NCI-H2081 treated with DMSO at 0.1 percent for 48 hours (cell line): ENCODE measurements at places on chromosomes 2 and 18.

DNA sequence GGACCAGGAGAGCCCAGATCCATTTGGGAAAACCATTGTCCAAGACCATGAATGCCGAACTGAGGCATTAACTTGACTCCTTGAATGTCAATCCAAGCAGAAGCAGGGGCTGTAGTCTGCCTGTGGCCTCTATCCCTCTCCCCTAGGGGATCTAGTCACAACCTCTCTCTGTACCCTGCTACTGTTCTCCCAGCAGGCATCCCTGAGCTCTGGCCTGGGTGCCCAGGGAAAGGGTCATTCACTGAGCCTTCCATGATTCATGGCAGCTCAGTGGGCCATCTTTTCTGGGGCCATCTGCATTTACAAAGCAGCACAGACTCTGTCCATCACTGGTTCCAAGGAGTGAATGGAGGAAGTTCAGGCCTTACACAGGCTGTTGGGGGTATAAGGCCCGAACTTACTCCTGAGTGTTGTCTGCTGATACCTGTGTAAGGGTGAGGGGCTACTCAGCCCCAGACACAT is 151.8 kb downstream of the ZFP36L2 start:
- no peak for DNase-seq

DNA sequence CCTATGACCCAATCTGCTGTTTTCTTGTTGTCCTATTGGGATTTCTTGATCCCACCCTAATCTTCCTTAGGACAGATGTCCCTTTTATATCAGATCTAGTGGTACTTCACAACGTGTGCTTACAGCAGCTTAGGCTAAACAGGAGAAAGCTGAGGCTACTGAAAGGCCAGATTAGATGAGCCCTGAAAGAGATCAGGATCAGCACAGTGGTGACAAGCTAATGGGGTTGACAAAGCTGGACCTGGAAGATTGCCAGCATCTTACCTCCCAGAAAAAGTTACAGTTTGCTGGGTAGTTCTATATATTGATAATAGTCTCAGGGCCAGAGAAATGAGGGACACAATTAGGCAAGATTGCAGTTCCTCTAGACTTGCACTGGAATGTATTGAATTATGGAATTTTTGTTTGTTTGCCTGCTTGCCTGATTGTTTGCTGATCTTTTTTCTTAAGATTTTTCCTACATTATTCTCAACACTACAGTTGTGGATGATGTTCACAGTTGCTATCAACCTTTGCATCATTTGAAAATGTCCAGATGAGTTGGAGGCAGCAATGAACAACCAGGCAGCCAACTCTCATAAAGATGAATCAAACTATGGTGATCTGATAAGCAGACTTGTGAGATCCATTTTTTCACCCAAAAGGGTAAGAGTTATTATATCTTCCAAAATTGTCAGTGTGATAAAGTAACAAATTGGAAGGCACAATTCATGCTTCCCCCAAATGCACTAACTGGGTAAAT is 49.1 kb upstream of the PIK3C3 start:
- no peak for DNase-seq

- DNase-seq, result no peak
These were observed 152.2 kb downstream of the ALPK2 start for GRCh38 chr18:58476516-58477256.

- DNase-seq, result no peak
These were observed 241.3 kb downstream of the DYSF start for GRCh38 chr2:71694501-71695234.

GRCh38 chr2:12416600-12416999 is 300.1 kb upstream of the TRIB2 start:
- no peak for DNase-seq

- no peak for DNase-seq
These were observed 192.2 kb upstream of the HAAO start for GRCh38 chr2:42984617-42985016.

DNA sequence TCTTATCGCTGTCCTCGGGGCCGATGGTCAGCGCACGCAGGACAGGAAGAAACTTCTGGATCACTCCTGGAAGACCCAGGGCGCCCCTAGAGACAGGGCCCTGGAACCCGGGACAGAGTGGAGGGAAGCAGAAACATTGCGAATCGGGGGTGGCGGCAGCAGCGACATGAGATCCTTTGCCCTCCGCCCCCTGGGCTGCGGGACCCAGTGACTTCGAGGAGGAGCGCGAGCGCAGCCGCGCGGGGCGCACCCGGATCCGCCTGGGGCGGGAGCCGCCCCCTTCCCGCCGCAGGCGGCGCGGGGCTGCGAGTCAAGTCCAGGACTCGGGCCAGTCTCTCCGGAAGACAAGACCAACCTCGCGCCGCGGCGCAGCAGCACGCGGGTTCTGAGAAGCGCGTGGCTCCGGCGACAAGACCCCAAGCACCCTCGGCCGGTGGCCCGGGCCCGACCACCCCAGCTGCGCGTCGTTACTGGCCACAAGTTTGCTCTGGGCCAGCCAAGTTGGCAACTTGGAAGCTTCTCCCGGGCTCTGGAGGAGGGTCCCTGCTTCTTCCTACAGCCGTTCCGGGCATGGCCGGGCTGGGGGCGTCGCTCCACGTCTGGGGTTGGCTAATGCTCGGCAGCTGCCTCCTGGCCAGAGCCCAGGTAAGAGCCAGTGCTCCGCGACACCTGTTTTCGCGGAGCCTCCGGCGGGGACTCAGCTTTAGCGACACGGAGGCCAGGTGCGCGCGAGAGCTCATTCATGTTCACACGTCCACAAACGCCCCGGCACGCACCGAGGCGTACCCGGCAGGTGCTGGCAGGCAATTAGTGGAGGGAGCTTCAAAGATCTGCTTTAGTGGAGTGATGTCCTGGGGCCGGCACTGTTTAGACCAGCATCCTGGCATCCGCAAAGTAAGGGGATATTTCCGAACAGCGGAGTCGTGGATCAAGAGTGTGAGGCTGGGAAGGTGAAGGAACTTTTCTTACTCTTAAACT is at the start of gene PTH2R:
Gene PTH2R (plus strand): TSS at position 319 of the 978 bp plus-strand sequence. CDS start 252 bp downstream, at position 571.
- no peak for DNase-seq

- peak; percentile 28 for DNase-seq
These were observed 38.9 kb downstream of the CNGA3 start for GRCh38 chr2:98385050-98385699.

GRCh38 chr2:197500503-197501131 is 438 bp downstream of the HSPE1 start:
- DNase-seq, result no peak

GRCh38 chr2:18062892-18063291 is 184.4 kb downstream of the KCNS3 start:
- DNase-seq, result no peak

DNA sequence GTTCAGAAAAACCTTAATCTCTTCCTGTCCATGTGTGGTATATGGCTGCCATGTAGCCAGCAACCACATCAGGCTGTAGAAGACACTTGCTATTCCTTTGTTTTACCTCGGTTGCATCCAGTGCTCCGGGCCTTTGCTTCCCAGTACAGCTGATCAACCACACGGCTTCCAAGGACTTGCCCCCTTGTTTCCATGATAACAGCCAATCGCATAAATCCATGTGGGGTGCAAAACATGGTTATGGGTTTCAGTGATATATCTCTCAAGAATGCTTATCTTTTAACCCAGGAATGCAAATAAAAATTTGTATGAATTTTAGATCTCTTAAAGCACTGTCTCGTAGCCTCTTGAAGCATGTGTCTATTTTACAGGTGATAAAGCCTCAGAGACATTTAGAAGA is 118.3 kb downstream of the MGAT5 start:
- DNase-seq, result no peak

DNA sequence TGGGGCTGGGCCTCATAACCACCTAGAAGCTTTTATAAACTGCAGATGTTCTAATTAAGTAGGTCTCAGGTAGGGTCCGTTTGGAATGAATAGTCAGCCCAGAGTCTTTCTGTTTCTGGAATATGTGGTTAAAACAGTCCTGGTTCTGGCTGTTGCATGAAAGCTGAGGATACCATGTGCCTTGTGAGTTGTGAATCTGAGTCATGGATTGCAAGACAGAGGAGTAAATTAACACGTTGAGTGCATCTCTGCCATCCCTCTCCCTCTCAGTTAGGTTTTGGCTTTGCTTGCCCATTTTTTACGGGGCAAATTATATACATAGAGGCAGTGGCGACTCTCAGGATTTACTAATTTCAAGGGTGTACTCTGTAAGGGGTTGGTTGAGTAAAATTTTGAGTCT is 59.1 kb downstream of the NCK2 start:
- DNase-seq, result no peak

DNA sequence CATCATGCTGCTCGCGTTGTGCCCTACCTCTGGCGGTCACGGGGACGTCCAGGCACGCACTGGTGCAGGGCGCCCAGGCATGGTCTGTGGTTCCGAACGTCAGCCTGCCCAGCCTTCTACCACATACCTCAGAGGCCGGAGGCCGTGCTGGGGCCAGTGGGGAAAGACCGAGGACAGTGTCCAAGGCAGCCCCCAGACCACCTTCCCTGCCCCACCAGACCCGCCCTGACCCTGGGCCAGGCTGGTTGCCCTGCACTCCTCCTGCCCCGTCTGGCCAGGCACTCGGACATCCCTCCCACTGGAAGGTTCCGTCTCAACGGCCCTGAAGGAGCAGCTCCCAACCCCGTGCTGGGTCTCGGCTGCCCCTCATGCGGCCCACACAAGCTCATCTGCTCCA is 32.8 kb downstream of the SLC66A2 start:
- DNase-seq, result no peak

GRCh38 chr2:72889991-72890390 is 2.8 kb downstream of the SPR start:
- DNase-seq, result no peak

- peak; percentile 6 for DNase-seq
These were observed 108.0 kb downstream of the CDH19 start for GRCh38 chr18:66495844-66496243.

GRCh38 chr2:216119986-216120385 is 10.8 kb downstream of the XRCC5 start:
- no peak for DNase-seq

DNA sequence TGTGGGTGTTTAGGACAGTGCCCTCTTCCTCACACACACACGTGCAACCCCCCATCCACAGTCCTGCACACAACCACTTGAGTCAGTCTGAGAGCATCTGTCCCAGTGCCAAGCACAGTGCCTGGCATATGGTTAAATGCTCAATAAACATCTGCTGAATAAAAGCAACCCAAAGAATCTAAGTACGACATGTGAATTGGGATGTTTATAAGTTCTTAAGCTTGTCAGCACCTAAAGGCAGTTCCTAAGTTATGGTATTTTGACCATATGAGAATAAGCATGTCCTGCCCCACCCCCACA is 37.8 kb downstream of the CAPN13 start:
- no peak for DNase-seq

DNA sequence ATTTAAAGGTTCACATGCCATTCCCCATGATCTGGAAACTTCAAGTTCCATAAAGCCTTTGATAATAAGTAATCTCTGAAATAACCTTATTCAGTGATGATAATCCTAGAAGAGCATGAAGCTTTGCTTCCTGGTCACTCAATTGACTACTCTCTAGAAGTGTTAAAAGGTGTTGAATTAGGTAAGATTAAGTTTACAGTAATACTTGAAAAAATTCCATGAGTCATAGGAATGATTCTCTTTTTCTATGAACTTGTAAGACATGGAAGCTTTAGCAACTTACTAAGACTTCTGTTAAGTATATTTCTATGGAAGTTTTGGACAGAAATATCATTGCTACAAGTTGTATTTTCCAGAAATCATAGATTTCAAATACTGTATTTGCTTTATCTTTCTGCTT is 100.6 kb downstream of the MYO1B start:
- no peak for DNase-seq

- no peak for DNase-seq
These were observed 116.0 kb upstream of the RAB27B start for GRCh38 chr18:54712306-54712705.

- DNase-seq, result no peak
These were observed 368.1 kb upstream of the NETO1 start for GRCh38 chr18:73235921-73236320.

GRCh38 chr18:5661179-5661578 is 117.4 kb upstream of the EPB41L3 start:
- no peak for DNase-seq

DNA sequence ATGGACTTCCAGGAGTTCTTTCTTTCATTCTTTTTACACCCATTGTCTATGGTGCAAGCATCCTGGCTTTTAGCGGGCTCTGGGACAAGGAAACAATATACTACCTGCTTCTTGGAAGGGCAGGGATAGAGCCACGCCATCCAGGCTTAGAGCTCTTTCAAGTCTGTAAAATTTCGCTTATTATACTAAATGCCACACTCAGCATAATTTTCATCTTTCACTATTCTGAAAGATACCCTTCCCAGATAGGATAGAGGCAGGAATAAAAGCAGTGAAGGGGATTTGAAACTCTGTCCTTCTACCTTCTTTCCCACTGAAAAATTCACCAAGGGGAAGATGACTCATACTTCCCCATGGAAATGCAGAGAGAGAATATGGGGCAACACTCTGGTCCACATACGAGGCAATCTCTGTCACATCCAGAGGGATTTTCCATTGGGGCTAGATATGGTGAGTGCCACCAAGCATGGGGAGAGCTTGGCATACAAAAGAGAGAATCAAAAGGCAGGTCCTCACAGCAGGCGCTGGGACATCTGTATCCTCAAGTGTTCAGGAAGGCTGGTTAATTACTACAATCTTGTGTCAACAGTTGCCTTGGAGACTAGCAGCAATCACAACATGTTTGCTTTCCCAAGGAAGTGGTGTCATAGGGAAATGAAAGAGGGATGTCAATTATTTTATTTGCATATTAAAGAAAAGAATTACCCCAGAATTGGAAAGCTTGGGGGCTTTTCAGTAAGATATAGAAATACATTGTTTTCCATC is 127.6 kb downstream of the TDRD15 start:
- peak; percentile 91 for DNase-seq

- DNase-seq, result no peak
These were observed 1.3 kb downstream of the INPP4A start for GRCh38 chr2:98445683-98446581.

GRCh38 chr2:105125920-105126319 is 88.1 kb downstream of the MRPS9 start:
- no peak for DNase-seq

- DNase-seq, result no peak
These were observed 30.7 kb downstream of the IGFBP5 start for GRCh38 chr2:216664593-216665034.

- no peak for DNase-seq
These were observed 19.5 kb upstream of the TNS1 start for GRCh38 chr2:218022131-218022850.

DNA sequence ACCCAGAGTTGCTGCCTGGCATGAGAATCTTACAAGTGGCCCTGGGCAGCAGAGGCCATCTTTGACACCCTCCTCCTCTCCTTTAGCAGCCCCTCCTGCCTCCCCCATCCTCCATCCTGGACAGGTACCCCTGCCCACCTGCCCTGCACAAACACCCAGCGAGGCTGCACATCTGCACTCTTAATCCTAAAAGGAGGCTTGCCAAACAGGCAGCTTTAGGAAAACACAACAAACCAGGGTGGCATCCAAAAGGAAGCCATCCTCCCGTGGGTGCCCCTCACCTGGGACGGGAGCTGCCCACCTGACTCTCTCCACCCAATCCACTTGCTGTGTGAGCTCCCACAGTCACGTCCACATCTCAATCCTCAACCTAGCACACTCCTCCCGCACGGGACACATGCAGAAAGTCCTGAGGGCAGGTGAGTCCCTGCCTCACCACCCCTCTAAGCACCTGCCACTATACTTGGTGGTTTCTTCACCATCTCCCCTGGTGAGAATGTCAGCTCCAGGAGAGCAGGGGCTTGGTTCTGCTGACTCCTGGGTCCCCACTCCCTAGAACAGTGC is 5.8 kb downstream of the BIN1 start:
- DNase-seq, result no peak
